Hypothalamus (tissue), 51 donors: ENCODE measurements at places on chromosomes 1 and 21.

- DNase-seq = no peak
Observed at GRCh38 chr1:160731990-160732389, 7.1 kb upstream of the SLAMF7 start.

DNA sequence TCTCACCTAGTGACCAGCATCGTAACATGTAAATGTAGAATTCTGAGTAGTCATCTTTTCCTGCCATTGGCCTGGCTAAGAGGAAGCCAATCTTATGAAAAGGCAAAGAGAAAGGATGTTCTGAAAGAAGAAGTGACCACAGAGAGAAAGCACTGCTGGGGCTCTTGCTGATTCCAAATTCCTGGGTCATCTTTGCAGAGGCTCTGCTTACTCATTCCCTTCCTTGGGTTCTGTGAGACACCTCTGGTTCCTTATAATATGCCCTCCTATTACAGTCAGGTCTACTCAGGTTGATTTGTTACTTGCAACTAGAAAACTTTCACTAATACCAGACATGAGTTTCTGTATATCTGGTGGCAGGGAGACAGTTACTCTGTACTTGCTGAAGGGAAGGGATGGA is 198.8 kb upstream of the C8B start:
- no peak for DNase-seq

DNA sequence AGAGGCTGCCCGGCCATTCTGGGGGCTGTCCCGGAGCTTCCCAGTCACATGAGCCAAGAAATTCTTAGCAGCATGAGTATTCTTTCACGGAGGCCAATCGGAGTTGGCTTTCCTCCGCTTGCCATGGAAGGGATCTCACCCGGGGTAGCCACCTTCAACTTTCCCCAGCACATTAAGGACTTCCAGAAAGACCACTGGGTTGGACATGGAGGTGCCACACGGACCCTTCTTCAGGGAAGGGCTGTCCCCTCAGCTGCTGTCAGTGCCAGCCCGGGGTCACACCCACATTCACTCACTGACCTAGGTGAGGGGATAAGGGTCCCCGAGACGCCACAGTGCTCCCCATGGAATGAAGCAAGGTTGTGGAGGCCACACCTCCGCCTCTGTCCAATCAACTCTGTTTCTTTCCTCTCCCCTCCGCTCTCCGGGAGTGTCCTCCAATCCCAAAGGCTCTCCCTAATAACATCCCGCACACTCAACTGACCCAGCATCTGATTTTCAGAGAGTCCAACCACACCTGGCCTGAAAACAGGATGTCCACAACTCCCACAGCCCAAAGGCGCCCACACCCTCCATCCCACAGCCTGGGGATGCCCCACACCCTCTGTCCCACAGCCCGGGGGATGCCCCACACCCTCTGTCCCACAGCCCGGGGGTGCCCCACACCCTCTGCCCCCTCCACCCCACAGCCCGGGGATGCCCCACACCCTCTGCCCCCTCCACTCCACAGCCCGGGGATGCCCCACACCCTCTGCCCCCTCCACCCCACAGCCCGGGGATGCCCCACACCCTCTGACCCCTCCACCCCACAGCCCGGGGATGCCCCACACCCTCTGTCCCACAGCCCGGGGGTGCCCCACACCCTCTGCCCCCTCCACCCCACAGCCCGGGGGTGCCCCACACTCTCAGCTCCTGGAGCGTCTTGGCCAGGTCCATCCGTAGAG is 19.4 kb downstream of the RSPH1 start:
- DNase-seq = no peak

GRCh38 chr1:213817156-213817555 is 170.6 kb upstream of the PROX1 start:
- no peak for DNase-seq

GRCh38 chr1:153882296-153882912 is 40.4 kb downstream of the GATAD2B start:
- DNase-seq = no peak

DNA sequence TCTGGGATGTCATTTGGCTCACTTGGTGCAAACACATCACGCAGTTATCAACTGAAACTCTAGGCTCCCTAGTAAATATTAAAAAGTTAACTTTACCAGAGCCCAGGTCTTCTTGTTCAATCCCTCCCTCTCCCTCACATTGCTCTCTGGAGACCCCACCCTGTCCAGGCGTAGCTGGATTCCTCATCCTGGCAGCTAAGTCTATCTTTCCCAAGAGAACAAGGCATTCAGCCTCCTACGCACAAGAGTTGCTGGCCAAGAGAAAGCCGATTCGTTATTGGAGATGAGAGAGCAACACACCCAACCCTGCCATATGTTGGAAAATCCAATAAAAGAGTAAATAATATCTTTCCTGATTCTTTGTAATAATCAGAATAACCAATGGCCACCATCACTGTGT is 117.9 kb downstream of the SLC30A10 start:
- DNase-seq = no peak

- no peak for DNase-seq
Observed at GRCh38 chr21:27633631-27634030, 666.7 kb upstream of the ADAMTS5 start.

DNA sequence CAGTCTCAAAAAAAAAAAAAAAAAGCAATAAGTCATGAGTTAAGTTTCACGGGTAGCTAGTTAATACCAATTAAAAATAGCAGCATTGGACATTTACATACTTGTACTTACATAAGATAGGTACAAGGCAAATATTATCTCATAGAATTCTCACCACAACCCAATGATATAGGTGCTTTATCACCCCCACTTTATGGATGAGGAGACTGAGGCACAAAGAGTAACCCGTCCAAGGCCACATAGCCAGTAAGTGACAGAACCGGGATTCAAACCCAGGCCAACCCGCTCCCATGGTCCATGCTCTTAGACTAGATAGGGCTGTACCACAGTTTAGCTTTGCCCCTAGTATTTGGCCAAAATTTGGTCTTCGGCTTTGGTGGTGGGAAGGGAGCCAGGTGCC is 132.5 kb upstream of the SLC45A1 start:
- no peak for DNase-seq

DNA sequence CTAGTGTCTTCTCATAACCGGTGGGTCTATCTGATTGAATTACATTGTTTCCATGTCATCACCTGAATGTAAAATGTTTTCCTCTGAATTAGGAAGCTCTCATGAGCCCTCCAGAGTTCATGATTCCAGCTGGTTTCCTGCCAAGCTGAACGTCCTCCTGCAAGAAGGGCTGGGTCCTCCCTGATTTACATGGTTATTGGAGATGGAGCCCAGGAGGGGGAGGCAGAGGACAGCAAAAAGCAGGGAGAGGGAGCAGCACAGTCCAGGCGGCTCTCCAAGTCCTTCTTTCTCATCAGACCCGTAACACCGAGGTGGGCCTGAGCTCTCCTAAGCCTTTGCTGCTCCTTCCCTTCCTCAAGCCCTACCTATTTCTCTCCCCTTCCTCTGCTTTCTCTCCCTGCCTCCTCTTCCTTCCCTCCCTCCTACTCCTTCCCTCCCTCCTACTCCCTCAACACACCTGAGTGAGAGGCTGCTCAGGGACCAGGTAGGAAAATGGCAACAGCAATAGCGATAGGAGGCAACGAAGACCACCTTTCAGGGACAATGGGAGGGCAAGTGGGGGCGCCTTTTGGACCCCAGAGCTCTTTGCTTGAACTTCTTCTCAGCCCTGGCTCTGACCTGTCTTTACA is 265.9 kb downstream of the PRDM2 start:
- peak; percentile 38 for DNase-seq

- DNase-seq = no peak
Observed at GRCh38 chr1:42006836-42007235, 88.1 kb upstream of the HIVEP3 start.

GRCh38 chr1:155173478-155174323 is at the start of gene TRIM46:
TRIM46 (plus strand) TSS chr1:155173849; CDS start chr1:155173967, 118 bp downstream.
- peak; percentile 40 for DNase-seq

GRCh38 chr21:31577271-31577670 is 82.2 kb upstream of the SOD1 start:
- DNase-seq = no peak

- DNase-seq = no peak
Observed at GRCh38 chr21:33015756-33016155, 10.0 kb upstream of the OLIG2 start.

- no peak for DNase-seq
Observed at GRCh38 chr1:40815420-40815819, 31.8 kb downstream of the KCNQ4 start.
